NB4 (cell line): ENCODE measurements at places on chromosomes 5 and 9.

GRCh38 chr5:155106221-155106620 is 92.7 kb downstream of the KIF4B start:
- DNase-seq, result no peak

DNA sequence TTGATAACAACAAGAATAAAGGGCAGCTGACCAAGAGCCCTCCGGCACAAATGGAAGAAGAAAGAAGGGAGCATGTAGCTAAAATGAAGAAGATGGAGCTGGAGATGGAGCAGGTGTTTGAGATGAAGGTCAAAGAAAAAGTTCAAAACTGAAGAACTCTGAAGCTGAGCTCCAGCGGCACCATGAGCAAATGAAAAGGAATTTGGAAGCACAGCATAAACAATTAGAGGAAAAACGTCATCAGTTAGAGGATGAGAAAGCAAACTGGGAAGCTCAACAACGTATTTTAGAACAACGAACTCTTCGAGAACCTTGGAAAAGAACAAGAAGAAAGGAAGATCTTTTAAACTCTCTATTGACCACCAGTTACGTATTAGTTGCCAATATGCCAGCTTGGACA is 100.9 kb downstream of the GABBR2 start:
- DNase-seq, result no peak

DNA sequence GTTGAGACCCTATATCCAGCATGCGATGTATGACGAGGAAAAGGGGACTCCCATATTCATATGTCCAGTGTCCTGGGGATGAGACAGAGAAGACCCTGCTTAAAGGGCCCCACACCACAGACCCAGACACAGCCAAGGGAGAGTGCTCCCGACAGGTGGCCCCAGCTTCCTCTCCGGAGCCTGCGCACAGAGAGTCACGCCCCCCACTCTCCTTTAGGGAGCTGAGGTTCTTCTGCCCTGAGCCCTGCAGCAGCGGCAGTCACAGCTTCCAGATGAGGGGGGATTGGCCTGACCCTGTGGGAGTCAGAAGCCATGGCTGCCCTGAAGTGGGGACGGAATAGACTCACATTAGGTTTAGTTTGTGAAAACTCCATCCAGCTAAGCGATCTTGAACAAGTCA is 17.1 kb downstream of the BTNL3 start:
- no peak for DNase-seq

- no peak for DNase-seq
Measured at GRCh38 chr5:35117967-35118366, 70.2 kb upstream of the AGXT2 start.

GRCh38 chr5:76493190-76493837 is 90.2 kb downstream of the IQGAP2 start:
- DNase-seq, result no peak

DNA sequence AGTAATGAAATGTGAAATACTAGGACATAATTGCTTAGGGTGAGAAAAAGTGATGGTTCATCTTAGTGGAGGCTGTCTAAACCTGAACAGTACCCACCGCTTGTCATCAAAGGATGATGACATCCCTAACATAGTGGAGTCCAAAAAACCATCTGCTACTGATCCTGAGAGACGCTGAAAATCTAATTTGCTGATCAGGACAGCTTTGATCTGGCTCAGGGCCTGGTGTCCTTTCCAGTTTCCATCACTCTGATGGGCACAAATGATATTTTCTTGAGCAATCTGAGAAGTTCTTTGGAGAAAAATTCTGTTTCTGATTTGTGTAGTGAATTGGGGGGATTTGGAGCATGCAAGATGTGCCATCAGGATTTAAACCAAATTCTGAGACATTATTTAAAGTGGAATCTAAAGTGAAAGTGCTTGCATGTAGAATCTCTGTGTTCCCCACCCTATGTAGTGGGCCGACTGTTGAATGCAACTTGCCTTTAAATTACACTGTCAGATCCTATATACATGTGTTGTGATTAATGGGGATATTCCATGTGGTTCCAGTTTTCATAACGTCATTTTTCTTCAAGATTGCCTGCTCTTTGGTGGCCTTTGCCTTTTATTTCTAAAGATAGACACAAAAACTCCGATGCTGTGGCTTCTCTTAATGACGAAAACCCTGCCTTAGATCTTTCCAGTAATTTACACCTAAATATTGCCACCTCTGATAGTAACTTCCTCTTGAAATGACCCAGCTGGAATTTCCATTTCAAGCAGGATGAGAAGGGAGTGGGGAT is 213.2 kb downstream of the PCSK5 start:
- no peak for DNase-seq

- no peak for DNase-seq
Measured at GRCh38 chr5:79746642-79747569, 57.3 kb downstream of the CMYA5 start.

DNA sequence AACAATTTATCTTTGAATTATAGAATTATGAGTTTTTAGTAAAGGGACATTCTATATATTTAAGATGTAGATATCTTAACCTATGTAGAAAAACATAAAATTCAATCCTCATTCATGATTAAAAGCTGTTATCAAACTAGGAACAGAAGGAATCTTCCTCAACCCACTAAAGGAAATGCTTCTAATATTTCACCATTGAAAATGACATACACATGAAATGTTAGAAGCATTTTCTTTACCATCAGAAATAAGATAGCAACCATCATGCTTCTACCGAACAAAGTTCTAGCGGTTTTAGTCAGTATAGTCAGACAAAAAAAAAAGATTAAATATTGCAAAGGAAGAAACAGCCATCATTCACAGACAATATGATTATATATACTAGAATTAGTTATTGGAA is 32.2 kb downstream of the SHOC1 start:
- no peak for DNase-seq

- DNase-seq, result no peak
Measured at GRCh38 chr9:573691-574410, 267.6 kb upstream of the DMRT1 start.
